Activated CD4-positive, CD25-positive, alpha-beta regulatory T cell (primary cell): ENCODE measurements at places on chromosomes 12 and 14.

- DNase-seq = no peak
Measured at GRCh38 chr12:77435446-77436091, 370.2 kb upstream of the E2F7 start.

DNA sequence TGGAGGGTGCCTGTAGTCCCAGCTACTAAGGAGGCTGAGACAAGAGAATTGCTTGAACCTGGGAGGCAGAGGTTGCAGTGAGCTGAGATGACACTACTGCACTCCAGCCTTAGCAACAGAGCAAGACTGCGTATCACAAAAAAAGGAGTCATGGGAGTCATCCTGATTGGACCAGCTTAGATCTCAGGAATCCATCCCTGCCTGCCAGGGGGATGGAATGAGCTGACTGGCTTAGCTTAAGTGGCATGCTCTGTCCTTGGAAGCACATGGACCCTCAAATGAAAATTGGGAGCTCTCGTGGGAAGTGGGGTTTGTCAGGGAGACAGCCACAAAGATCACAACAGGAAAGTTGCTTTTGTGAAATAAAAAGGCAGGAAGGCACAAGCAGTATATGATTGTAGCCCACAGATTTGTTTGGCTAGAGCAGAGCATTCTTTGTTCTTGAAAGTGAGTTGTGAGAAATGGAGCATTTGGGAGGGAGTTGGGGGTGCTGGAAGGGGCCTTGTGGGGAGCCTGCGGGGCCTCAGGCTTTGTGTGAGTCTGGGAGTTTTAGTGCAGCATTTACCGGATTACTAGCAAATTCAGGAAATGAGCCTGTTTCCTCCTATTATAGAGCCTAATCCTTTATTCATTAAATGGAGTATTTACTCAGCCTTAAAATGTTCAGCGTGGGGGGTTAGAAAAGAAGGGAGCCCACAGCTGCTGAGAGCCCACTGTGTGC lies 30.7 kb downstream of the DGLUCY start:
- DNase-seq = no peak

DNA sequence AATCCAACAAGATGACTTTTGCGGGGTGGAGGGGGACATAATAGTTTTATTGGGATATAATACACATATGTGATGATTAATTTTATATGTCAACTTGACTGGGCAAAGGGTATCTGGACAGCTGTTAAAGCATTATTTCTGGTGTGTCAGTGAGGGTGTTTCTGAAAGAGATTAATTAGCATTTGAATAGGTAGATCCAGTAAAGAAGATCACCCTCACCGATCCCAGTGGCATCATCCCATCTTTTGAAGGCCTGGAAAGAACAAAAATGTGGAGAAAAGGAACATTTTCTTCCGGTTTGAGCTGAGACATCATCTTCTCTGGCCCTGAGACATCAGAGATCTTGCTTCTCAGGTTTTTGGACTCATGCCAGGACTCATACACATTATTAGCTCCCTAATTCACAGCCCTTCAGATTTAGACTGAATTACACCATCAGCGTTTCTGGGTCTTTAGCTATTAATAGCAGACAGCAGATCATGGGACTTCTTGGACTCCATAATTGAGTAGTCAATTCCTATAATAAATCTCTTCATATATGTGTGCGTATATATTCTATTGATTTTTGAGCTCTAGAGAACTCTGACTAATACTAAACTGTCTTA lies 283.6 kb downstream of the PCNX1 start:
- DNase-seq = no peak

DNA sequence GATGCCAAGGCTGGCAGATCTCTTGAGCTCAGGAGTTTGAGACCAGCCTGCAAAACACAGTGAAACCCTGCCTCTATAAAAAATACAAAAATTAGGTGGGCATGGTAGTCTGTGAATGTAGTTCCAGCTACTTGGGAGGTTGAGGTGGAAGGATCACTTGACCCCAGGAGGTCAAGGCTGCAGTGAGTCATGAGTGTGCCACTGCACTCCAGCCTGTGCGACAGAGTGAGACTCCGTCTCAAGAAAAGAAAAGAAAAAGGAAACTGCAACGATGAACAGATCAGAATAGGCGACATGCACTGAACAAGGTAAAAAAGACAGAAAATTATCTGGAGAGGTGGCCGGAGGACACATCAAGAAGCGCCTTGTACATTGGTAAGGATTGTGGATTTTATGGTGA lies 273.7 kb upstream of the AMIGO2 start:
- no peak for DNase-seq

DNA sequence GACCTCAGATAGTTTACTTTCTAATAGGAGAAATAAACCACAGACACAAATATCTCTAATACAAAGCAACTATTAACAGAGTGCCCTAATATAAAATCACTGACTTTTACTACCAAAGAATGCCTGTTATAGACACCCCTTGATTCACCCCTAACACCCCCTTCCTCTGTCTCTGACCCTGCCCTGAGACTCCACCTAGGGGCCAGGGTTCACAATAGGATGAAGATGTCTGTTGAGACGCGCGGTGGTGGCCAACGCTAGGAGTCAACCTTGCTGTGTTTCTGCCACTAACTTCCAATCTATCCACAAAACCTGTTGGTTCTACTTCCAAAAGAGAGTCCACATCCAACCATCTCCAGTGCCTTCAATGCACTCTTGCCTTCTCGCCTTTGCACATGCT lies 10.9 kb upstream of the TC2N start:
- DNase-seq = no peak

GRCh38 chr14:23077962-23078361 lies 17.0 kb downstream of the ACIN1 start:
- no peak for DNase-seq

DNA sequence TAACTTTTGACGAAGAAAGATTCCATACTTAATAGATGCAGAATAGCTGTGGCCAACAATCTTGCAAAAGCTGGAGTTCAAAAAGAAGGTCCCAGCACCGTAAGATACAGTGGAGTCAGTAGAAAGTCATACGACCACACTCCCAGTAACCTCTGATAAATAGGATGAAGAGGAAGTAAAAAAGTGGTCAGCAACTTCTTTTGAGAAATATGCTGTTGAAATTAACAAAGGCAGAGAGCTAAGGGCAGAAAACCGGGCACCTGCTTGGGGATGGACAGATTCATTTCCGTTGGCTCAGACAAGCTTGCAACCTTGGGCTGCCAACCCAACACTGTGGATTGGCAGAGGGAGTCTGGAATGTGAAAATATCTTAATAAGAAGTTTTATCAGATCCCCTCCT lies 40.0 kb downstream of the BTG1 start:
- no peak for DNase-seq

DNA sequence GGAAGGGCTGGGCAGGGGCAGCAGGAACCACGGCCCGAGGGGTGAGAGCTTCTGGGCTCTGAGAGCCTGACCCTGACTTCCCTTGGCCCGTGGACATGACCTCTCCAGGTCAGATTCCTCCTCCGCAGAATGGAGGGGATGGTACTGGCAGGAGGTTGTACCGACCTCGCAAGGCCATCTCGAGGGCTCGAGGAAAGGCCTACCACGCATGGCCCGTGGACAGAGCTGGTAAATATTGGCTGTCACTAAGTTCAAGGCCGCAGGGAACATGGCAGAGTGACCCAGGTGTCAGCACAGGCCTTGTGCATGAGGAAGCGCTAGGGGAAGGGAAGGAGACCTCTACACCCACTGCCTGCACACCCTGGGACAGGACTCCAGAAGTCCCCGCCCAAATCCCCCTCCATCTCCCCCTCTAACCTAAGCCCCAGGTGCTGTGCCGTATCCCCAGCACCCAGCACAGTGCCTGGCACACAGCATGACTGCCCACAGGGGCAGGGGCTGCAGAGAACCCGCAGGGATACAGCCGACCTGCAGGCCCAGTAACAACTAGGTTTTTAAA lies 54.9 kb upstream of the PPP2R5C start:
- no peak for DNase-seq

DNA sequence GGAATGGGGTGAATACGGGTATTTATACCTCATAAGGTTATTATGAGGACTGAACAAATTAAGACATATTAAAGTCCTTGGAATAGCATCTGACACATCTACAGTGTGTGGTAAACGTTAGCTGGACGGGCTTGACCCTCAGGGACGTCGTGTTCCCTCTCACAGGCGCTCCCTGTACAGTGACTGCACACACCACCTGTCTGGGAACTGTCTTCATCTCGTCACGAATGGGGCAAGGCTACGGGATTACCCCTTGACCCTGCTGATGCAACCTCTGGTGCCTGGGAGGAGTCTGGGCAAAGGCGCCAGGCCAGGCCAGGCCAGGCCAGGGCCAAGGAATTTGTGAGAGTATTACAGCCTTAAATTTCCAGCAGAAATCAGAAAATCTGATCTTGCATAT lies 191.1 kb downstream of the CALM1 start:
- no peak for DNase-seq

GRCh38 chr12:18723752-18724151 lies 14.1 kb downstream of the PLCZ1 start:
- DNase-seq = no peak

- DNase-seq = no peak
Measured at GRCh38 chr12:132066345-132066685, 77.8 kb downstream of the DDX51 start.

- DNase-seq = no peak
Measured at GRCh38 chr12:91687052-91688017, 458.3 kb downstream of the BTG1 start.

DNA sequence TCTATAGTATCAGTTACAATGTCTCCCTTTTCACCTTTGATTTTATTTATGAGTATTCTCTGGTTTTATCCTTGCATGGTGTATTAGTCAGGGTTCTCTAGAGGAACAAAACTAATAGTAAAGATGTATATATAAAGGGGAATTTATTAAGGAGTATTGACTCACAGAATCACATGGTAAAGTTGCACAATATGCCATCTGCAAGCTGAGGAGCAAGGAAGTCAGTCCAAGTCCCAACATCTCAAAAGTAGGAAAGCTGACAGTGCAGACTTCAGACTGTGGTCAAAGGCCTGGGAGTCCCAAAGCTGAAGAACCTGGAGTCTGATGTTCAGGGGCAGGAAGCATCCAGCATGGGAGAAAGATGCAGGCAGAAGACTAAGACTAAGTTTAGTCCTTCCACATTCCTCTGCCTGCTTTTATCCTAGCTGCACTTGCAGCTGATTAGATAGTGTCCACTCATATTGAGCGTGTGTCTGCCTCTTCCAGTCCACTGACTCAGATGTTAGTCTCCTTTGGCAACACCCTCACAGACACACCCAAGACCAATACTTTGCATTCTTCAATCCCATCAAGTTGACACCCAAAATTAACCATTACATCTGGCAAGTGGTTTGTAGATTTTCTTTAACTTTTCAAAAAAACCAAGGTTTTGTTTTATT lies 308.0 kb upstream of the LMO3 start:
- DNase-seq = no peak

- no peak for DNase-seq
Measured at GRCh38 chr14:105841022-105842009, 314.9 kb downstream of the TMEM121 start.

DNA sequence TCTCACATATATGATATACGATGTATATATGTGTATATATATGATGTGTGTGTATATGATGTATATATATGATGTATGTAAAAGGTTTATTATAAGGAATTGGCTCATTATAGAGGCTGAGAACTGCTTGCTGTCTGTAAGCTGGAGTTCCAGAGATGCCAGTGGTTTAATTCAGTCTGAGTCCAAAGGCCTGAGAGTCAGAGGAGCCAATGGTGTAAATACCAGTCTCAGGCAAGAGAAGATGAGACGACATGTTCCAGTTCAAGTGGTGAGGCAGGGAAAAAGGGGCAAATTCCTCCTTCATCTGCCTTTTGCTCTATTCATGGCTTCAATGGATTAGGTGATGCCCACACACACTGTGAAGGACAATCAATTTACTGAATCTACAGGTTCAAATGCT lies 17.1 kb upstream of the STYK1 start:
- no peak for DNase-seq

DNA sequence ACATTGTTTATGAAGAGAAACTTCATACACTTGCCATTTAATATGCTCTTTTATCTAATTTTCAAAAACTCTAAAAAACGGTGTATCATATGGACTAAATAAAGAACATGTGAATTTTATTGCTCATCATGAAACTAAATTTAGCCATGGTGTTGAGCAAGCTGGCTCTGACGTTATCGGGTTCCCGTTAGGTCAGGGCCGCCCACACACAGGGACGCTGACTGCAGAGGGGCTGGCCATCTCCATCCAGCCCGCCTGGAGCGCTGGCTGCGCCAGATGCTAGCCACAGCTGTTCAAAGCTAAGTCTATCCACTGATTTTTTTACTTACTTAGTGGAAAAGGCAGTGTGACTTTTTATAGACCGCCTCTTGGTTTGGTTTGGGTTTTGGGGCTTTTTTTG lies 36.5 kb upstream of the DYNC1H1 start:
- no peak for DNase-seq
